ENCODE measurements at places on chromosomes 5 and 9.

DNA sequence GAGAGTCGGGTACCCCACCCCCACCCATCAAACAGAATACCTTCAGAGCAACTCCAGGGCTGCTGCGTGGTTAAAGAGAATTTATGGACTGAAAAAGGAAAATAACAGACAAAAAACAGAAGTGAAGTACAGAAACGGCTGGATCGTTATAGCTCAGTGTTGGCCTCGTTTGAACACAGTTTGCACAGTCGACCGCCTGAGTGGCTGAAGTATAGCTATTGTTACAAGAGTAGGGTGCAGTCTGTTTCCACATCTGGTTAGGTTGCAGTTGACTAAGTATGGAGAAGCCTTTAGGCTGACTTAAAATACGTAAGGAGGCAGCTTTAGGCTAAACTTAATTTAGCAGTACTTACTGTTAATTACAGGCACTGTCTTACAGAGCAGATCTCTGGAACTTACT lies 121.2 kb downstream of the GCNT1 start:
- no peak for DNase-seq

GRCh38 chr9:2787065-2787464 lies 56.8 kb downstream of the PUM3 start:
- no peak for DNase-seq

DNA sequence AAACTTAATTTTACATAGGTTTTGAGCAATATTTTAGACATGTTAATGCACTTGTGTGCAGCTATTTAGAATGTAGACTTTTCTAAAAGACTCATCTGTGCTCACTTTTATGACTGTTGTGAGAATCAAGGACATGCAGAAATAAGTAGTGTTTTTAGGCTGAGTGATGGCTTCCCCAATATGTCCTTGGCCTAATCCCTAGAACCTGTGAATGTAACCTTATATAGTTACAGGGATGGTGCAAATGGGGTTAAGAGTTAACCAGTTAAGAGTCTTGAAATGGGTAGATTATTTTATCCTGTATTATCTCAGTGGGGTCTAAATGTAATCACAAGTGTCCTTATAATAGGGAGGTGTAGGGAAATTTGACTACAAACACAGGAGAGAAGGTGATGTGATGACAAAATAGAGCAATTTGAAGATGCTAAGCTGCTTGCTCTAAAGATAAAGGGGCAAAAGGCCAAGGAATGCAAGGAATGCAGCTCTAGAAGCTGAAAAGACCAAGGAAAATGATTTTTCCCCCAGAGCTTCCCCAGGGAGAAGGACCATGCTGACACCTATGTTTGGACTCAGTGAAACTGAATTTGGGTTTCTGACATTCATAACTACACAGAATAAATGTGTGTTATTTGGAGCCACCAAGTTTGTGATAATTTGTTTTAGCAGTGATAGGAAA lies 298.0 kb upstream of the PAPPA start:
- no peak for DNase-seq

DNA sequence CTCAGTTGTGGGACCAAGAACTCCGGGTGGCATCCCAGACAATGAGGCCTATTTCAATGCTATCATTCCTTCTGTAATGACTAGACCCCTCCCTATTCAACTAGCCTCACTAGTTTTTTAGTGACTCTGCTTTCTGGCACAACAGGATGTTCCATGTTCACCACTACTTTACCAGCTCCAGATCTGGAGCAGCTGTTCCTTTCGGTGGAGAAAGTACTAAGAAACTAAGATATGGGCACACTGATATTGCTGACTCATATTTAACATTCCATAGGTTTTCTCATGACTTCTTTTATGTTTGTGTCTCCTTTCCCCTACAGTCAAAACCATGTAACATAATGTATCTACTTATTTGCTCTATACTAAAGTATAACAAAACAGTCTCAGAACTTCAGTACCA lies 24.1 kb downstream of the IL33 start:
- no peak for DNase-seq

DNA sequence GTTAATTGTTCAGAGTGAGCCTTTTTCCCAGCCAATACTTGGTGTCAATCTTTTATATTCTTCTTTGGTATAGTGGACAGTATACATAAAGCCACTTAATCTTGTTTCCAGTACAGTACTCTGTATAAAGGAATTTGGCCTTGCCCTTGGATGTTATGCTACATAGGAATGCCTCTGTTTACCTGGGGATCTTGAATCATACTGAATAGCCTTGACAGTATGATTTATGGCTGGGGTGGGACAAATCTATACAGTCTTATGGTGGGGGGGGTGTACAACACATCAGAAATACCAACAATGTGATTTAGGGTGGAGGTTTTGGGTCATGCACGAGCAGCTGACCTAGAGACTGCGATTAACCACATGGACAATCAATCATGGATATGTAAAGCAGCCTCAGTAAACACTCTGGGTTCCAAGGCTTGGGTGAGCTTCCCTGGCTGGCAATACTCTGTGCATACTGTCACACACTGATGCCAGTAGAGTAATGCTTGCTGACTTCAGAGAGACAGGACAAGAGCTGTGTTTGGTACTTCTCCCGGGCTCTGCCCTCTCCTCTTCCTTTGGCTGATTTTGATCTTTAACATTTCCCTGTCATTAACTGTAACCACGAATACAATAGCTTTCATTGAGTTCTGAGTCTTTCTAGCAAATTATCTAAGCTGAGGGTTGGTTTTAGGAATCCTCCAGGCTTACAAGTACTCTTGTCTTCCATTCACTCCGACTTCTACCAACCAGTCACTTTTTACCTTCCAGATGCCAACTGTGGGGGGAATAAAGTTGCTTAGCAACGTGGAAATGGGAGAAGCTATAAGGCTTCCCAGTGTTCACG lies 84.6 kb downstream of the IARS1 start:
- DNase-seq: no peak

- DNase-seq: no peak
Observed at GRCh38 chr5:83817591-83817990, 96.9 kb upstream of the HAPLN1 start.

DNA sequence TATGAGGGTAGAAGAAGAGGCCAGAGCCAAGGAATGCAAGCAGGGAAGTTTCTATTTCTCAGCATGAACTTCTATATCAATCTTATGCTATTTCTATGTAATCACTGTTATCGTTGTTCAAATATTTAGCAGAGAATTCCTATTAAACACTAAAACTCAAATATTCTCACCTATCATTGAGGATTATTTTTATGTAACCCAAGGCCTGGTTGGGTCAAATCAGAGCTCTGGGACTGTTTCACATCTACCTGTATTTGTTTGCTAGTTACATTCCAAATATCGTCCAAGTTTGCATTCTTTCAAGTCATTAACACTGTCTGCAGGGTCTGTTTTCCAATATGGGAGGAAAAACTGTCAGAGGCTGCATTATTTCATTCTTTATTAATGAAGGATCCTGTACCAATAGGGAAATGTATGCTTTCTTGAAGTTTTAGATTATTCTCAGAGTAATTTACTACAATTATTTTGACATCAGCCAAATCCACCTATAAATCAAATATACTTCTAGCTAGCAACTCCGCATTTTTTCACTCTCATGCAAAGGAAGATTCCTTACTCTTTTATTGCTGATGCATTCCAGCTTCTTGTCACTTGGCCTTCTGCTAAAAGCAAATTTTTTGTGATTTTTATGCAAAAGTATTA lies 52.2 kb downstream of the LURAP1L start:
- no peak for DNase-seq

- no peak for DNase-seq
Observed at GRCh38 chr5:76363352-76364225, 39.5 kb upstream of the IQGAP2 start.

DNA sequence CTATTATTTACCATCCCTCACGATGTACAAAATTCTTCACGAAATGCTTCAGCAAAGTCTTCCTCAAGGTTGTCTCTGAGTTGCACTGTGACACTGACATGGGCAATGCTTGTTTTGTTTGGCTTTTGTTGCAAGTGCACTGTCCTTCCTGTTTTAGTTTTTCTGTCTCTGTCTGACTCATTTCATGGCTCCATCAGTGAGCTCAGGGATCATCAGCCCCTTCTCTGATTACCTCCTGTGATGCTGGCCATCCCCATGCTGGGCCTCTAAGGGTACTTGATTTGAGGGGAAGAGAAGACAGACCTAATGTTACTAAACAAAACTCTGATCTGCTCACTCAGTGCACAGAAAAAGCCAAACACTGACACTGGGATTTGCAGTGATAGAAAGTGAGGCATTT lies 37.6 kb upstream of the STX17 start:
- DNase-seq: no peak

- DNase-seq: no peak
Observed at GRCh38 chr9:116320290-116320689, 166.7 kb downstream of the PAPPA start.

- DNase-seq: no peak
Observed at GRCh38 chr9:129562514-129562913, 58.4 kb downstream of the C9orf50 start.

DNA sequence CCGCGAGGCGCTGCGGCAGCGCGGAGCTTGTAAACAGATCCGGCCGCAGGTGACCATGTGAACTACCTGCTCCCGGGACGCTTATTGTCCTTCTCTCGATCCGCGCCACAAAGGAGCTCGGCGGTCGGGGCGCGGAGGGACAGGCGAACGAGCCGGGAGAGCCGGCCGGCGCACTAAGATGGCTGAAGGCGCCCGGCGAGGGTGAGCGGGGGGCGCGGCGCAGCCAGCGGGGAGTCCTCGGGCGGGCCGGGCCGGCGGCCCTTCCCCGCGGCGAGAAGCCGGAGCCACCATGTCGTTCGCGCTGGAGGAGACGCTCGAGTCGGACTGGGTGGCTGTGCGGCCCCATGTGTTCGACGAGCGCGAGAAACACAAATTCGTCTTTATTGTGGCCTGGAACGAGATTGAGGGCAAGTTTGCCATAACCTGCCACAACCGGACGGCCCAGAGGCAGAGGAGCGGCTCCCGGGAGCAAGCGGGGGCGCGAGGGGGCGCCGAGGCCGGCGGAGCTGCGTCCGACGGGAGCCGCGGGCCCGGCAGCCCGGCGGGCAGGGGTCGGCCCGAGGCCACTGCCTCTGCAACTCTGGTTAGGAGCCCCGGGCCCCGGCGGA lies 535 bp downstream of the JMY start:
- DNase-seq: peak; percentile 24

DNA sequence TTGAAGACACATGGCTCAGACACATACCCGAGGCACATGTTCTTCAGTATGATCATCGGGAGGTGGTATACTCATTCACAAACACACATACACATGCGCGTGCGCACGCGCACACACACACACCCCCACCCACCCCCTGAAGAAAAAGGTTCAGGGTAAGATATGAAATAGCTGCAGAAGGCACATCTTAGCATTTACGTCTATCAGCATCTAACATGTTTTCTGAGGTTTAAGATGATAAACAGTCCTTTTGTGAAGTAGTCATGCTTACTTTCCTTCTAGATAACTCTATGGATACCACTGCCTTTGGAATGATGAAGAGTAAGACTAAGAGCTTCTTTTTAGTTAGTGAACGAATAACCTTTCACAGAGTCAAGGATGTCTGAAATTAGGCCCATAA lies 105.1 kb upstream of the GNA14 start:
- no peak for DNase-seq

- no peak for DNase-seq
Observed at GRCh38 chr5:170431571-170431970, 42.4 kb upstream of the KCNMB1 start.

DNA sequence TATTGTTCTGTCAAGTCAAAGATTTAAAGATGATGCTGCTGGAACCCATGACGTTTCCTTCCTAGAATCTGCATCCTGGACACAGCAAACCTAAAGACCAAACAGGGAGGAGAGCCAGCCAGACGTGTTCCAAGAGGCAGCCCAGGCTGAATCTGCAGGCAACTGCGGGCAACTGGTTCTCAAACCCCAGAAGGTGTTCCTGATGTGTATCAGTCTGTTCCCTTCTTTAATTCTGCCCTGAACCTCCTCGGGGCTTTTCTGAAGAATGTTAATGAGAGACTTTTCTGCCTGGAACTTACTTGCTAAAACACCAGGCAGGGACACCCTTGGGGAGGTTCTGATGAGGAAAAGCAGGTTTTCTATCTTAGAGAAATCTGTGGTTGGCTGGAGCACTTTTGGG lies 132.8 kb upstream of the RETREG1 start:
- no peak for DNase-seq

- no peak for DNase-seq
Observed at GRCh38 chr5:12910641-12911040, 1006.4 kb upstream of the CTNND2 start.

DNA sequence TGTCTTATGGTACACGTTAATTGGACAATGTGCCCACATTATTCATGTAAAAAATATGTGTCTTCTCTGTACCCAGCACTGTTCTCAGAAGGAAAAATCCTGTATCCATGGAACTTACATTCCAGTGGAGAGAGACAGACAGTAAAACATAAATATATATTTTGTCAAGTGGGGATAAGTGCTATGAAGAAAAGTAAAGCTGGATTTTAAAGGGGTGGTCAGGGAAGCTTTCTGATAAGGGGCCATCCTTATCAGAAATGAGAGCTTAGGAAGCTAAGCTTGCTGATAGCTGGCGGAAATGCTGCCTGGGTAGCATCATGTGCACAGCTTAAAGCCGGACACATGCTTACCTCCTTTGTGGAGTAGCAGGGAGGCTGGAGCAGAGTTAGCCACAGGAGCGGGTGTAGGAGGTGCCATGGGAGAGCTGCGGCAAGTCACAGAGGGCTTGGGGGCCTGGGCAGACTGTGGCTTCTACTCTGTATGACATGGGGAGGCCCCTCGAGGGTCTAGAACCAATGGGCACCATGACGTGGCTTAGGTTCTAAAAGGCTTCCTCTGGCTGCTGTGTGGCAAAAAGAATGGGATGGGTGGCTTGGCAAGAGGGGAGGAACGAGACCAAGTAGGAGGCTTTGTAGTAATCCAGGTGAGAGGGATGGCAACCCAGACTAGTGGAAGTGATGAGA lies 141.7 kb downstream of the FGF1 start:
- DNase-seq: no peak

GRCh38 chr5:163347671-163348070 lies 89.7 kb upstream of the CCNG1 start:
- DNase-seq: peak; percentile 85

GRCh38 chr5:68531970-68532369 lies 316.4 kb downstream of the PIK3R1 start:
- no peak for DNase-seq

DNA sequence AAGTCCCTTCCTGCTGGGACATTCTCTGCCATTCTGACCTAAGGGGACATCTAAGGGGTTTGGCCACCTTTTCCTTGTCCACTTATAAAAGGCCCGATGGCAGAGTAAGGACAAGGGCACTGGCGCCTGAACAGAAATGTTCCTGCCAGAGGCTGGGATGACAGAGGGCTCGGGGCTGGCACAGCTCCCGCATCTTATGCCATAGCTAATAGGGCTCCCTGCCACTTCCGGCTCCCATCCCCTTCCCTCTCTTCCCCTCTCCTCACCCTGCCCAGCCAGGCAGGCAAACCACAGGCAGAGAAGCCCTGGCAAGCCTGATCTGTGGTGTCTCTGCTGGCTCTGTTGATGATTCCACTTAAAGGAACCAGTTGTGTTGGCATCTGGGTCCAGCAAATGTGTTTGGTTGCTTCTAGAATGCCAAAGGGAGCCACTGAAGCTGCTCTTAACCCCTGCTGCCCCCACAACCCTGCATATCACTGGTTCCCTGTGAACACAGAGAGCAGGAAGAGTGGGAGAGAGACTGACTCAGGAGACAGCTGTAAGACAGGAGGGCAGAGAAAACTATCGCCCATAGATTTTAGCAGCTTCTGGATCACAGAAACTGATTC lies 18.4 kb upstream of the ADRA1B start:
- DNase-seq: no peak

GRCh38 chr5:87410931-87411330 lies 1.8 kb downstream of the CCNH start:
- DNase-seq: no peak

- no peak for DNase-seq
Observed at GRCh38 chr9:98521141-98521540, 187.6 kb downstream of the GABBR2 start.

GRCh38 chr5:156431956-156432829 lies 105.2 kb downstream of the SGCD start:
- no peak for DNase-seq

All from pons (tissue), 1 donor.